Esophagus muscularis mucosa (tissue), 4 donors: ENCODE measurements at places on chromosomes 2 and 18. TPM values are rescaled to one million over a fixed set of nuclear protein-coding genes. Genes with fewer than 3 reads are reported as not detected.

GRCh38 chr2:61493523-61493942, 22.6 kb upstream of the USP34 start:
- peaks cover 5% of the 10 kb centered on the region for H3K4me1 ChIP-seq
- peaks cover 100% of the 10 kb centered on the region for H3K36me3 ChIP-seq
- H3K27me3 ChIP-seq = no peaks in the 10 kb centered on the region

DNA sequence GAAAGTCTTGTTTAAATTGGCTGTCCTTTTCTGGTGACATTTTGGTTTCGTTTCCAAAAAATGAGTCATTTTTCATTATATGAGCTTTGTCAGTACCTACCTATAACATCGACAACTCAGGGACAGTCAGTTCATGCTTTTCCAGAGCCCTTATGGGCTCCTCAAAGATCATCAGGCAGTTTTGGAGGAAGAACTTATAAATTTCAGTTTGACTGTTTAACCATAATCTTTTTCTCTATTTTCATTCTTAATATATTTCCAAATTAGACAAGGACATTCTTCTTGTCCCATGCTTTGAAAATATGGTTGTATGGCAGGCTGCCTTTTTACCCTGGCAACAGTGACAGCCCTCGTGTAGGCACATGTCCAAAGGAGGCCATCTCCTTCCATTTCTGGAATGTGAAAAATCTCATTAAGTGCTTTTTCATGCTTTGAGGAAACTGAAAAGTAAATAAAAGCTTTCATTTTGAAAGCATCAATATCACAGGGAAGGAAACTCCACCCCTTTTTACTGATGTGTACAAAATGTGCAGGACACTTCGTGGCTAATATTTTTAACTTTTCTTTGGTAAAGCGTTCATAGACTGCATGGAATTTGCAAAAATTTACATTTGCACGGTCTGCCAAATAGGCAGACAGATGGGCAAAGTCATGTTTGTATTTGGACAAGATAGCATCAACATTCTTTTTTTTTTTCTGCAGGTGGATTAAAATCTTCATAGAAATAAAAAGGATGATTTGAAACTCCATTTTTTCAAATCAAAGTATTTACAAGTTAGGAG, 7.2 kb upstream of the PROC start:
- peaks cover 56% of the 10 kb centered on the region for H3K4me1 ChIP-seq
- peak overlapping the region; percentile 14 for H3K4me3 ChIP-seq
- H3K36me3 ChIP-seq = no peaks in the 10 kb centered on the region
- peak overlapping the region; percentile 80 for H3K27ac ChIP-seq
- no peaks in the 10 kb centered on the region for H3K27me3 ChIP-seq

DNA sequence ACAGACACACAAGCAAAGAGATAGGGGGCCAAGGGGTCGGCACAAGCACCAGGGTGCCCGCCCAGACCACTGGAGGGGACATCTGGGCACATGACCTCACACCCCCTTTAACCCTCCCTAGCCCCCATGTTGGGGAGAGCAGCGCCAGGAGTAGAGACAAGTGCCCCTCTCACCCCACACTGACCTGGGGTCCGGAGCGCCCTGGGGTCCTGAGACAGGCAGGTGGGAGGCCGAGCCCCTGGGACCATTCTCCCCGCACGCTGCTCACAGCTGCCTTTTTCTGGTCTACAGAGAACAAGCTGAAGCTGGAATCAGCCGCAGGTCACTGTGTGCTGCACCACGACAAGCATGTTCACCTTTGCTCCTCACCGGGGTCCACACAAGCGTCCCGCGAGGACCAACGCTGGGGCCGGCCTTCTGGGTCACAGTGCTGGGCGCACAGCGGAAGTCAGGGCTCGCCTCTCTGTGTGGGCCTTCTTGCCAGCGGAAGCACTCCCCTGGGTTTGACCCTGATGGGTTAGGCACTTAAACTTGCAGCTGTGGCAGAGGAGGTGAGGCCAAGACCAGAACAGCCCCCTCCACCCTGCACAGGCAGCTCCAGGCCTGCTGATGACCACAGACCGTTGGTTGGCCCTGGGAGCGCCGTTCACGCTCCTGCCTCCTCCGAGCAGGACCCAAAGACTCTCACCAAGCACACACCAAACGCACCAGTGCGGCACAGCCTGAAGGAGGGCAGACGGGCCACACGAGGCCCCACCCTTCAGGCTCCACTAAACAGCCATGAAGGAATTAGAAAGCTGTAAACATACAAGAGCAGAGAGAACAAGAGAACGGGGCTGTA, 275.3 kb downstream of the EIPR1 start:
- no peak overlapping the region for H3K27ac ChIP-seq
- no peaks in the 10 kb centered on the region for H3K36me3 ChIP-seq
- peak; percentile 75 for DNase-seq
- H3K27me3 ChIP-seq = no peaks in the 10 kb centered on the region
- H3K4me3 ChIP-seq = no peak overlapping the region

- no peak overlapping the region for H3K27ac ChIP-seq
- peak; percentile 53 for DNase-seq
- no peaks in the 10 kb centered on the region for H3K27me3 ChIP-seq
- no peaks in the 10 kb centered on the region for H3K36me3 ChIP-seq
These were observed 255.8 kb downstream of the CYP26B1 start for GRCh38 chr2:71891719-71892422.

GRCh38 chr2:96512341-96512740, 7.2 kb upstream of the NEURL3 start:
- H3K4me3 ChIP-seq = no peak overlapping the region
- no peaks in the 10 kb centered on the region for H3K27me3 ChIP-seq
- peaks cover 23% of the 10 kb centered on the region for H3K4me1 ChIP-seq
- H3K27ac ChIP-seq = no peak overlapping the region
- no peak for DNase-seq

The RMND5A gene
- 45.7 TPM for total RNA-seq

The POMC gene
- 8.7 TPM for total RNA-seq
